Umbilical cord (tissue), 2 donors: ENCODE measurements at places on chromosomes 6 and 20.

DNA sequence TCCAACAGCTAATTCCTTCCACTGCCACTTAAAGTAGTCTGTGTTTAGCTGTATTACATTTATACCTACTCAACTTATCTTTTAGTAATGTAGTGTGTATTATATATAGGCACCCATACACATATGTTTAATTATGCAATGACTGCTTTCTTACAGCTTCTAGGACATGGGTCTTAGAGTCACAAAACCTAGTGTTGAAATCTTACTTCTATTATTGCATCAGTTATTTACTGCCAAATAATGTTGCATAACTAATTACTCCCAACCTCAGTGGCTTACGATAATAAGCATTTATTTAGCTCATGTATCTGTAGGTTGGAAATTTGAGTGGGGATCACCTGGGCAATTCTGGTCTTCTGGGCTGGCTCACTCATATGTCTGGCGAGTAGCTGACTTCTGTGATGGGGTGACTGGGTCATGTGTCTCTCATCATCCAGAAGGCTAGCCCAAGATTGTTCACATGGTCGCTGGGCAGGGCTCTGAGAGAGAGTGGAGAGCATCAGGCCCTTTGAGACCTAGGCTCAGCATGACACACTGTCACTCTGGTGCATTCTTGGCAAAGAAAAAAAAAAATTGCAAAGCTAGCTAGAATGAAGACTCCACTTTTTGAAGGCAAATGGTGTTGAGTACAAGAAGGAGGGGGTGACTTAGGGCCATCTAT, 187.0 kb downstream of the PLCB1 start:
- no peak for DNase-seq

DNA sequence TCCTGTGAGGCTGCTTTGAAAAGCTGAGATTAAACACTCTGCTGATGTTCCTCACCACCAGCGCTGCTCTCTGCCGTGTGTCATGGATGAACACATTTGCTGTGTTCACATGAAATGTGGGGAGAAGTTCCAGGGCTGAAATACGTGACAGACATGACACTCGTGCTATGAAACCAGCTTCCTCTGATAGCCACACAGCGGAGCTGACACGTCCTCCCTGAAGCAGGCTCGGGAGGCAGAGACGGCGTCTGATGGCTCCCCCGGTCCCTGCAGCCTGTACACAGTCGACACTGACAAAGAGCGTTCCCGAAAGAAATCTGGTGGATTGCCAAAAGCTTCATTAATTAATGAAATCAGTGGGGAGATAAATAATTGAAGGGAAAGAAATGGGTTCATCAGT, 17.5 kb downstream of the AGPAT4 start:
- DNase-seq = no peak

- DNase-seq = peak; percentile 68
Measured at GRCh38 chr6:7107578-7108195, at the start of gene RREB1. RREB1 (plus strand) TSS chr6:7107961; CDS start chr6:7181912, 73,951 bp downstream.

GRCh38 chr6:23637296-23637695, 488.7 kb upstream of the NRSN1 start:
- no peak for DNase-seq

- DNase-seq = no peak
Measured at GRCh38 chr6:43200541-43200940, 18.5 kb downstream of the CUL9 start.

- no peak for DNase-seq
Measured at GRCh38 chr6:47153404-47153755, 111.2 kb upstream of the ADGRF1 start.

DNA sequence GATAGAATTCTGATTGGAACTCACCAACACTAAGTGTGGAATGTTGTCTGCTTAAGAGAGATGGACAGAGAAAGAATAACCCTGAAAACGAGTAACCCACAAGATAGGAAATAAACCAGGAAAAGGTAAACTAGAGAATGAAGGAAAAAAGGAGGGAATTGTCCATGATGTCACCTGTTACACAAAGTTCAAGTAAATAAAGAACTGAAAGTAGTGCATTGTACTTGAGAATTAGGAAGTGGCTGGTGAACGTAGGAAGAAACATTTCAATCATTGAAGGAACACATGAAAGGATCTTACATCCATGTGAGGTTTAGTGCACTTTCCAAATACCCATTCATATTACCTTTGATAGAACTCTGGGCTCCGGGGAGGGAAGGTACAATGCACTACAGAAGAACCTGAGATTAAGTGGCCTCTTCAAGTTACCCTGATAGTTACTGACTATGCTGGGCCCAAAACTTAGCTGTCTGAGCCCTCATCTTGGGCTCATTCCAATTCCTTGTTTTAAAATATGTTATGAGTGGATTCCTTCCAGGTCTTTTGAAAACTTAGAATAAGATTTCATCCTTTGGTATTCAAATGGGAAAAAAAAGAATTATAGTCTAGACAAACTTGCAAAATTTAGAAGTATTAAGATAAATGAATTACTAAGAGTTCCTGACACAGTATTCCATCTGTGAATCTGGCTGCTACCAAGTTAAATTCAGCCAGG, 1.1 kb upstream of the STX7 start:
- no peak for DNase-seq

GRCh38 chr6:84521511-84521910, 242.9 kb downstream of the TBX18 start:
- DNase-seq = no peak

DNA sequence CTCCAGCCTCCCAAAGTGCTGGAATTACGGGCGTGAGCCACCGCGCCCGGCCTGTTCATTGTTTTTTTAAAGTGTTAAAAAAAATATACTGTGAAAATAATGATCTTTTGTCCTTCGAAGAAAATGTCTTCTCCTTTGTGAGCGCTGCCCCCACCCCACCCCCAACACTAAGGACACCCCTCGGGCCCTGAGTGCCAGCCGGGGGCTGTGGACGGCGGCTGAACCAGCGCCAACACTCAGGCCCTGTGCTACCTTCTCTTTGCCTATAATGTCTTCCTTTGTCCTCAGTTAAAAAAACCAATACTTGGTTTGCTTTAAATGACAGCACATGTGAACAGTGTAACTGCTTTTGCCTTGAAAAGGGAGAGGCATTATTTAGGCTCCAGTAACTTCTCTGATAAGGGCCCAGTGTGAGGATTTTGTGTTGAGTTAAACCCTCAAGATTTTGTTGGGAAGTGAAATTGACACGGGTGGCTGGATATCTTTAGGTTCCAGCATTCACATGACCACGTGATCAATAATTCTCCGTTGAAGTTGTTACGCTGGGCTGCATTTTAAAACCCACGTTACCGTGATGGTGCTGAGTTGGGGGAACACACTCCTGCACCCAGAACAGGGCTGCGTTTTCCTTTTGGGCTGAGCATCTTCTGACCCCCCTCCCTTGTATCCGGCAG, 9.5 kb upstream of the ADRM1 start:
- DNase-seq = no peak

DNA sequence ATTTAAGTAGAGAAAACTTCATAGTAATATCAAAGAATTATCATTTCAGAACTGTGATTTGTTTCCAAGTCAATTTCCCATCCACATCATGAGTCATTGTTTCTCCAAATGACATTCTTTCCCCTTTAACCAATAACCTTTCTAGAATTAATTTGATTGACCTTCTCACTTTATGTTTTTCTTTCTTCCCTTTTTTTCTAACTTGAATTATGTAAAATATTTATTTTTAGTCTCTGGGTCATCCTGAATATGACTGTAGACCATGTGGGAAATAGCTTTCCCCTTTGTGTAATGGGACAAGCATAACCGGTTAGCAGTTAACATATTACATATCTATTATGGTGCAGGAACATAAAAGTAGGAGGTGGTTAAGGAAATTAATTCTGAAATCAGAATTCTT, 291.1 kb downstream of the GJA1 start:
- no peak for DNase-seq

GRCh38 chr6:26122402-26122792, 35.2 kb downstream of the HFE start:
- no peak for DNase-seq

GRCh38 chr6:14601490-14601889, 483.9 kb downstream of the CD83 start:
- DNase-seq = no peak

- DNase-seq = no peak
Measured at GRCh38 chr20:34883809-34884208, 7.4 kb downstream of the ACSS2 start.

GRCh38 chr6:47062346-47062745, 20.2 kb upstream of the ADGRF1 start:
- no peak for DNase-seq
